Activated CD8-positive, alpha-beta memory T cell treated with anti-CD3 and anti-CD28 coated beads, Interleukin-2, amount 10 ng/mL, durations not matched to agents 7 days and 5 days (primary cell): ENCODE measurements at places on chromosomes 2 and 18. TPM values are rescaled to one million over a fixed set of nuclear protein-coding genes. Genes with fewer than 3 reads are reported as not detected.

DNA sequence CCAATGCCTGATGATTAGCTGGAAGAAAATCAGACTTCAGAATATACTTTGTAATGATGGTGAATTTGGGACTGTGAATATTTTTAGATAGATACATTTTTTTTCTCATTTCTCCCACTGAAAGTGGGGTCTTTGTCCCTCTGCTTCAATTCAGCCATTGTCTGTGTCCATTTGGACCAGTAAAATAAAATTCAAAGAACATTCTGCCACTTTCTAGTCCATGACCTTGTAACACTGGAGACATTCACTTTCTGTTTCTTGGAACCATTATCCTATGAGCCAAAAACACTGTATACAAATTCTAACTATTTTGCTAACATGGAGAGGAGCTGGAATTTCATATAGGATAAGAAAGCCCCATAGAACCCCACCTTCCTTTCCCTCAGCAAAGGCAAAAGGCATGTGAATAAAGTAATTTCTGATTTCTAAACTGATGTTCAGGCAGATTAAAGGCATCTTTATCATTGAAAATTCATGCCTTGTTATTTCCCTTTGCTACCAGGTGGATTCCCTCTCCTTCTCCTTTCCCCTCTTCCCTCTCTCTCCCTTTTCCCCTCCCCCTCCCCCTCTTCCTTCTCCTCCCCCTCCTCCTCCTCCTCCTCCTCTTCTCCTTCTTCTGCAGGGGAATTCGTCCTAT lies 2010.4 kb upstream of the LRRTM1 start:
- H3K4me3 ChIP-seq: no peak overlapping the region
- no peak overlapping the region for H3K27ac ChIP-seq
- H3K4me1 ChIP-seq: no peaks in the 10 kb centered on the region
- no peaks in the 10 kb centered on the region for H3K36me3 ChIP-seq
- DNase-seq: no peak
- H3K27me3 ChIP-seq: no peaks in the 10 kb centered on the region

DNA sequence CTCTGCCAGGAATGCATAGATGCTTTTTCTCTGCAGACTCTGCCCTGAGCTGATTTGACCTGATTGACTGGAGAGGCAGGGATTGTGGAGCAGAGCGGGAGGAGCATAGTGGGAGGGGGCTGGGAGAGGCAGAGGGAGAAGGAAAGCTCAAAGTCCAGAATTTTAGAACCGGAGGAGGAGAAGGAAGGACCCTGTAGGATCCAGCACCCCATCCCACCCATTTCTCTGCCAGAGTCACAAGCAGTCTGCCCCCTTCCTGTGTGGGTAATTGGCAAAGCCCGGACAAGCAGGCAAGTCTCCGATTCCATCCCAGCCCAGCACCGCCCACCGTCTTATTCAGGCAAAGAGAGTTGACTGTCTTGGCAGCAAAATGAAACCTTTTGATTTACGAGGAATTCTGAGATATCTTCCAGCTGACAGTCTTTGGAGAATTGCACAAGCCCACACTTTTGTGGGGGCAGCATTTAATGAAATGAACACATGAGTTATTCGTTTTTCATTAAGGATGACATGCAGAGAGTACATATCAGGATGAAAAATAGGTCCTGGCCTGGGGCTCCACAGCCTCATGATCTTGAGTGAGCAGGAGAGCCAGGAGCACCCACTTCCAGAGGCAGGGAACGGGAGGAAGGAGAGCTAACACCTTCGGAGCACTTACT lies 103.1 kb downstream of the MCFD2 start:
- H3K36me3 ChIP-seq: no peaks in the 10 kb centered on the region
- H3K4me3 ChIP-seq: no peak overlapping the region
- H3K27me3 ChIP-seq: peaks cover 35% of the 10 kb centered on the region
- no peak overlapping the region for H3K27ac ChIP-seq
- no peak for DNase-seq

GRCh38 chr2:221025398-221025797 lies 546.7 kb downstream of the EPHA4 start:
- no peaks in the 10 kb centered on the region for H3K36me3 ChIP-seq
- H3K27ac ChIP-seq: no peak overlapping the region
- no peaks in the 10 kb centered on the region for H3K27me3 ChIP-seq
- peaks cover 3% of the 10 kb centered on the region for H3K4me1 ChIP-seq

- no peaks in the 10 kb centered on the region for H3K36me3 ChIP-seq
- H3K27ac ChIP-seq: no peak overlapping the region
- no peak for DNase-seq
- no peaks in the 10 kb centered on the region for H3K27me3 ChIP-seq
- H3K4me3 ChIP-seq: no peak overlapping the region
These were observed 13.0 kb downstream of the IMPA2 start for GRCh38 chr18:11994336-11994702.

GRCh38 chr18:36047521-36047920 lies 19.8 kb downstream of the RPRD1A start:
- peaks cover 6% of the 10 kb centered on the region for H3K4me1 ChIP-seq
- DNase-seq: no peak
- no peaks in the 10 kb centered on the region for H3K27me3 ChIP-seq
- peaks cover 43% of the 10 kb centered on the region for H3K36me3 ChIP-seq
- no peak overlapping the region for H3K4me3 ChIP-seq

DNA sequence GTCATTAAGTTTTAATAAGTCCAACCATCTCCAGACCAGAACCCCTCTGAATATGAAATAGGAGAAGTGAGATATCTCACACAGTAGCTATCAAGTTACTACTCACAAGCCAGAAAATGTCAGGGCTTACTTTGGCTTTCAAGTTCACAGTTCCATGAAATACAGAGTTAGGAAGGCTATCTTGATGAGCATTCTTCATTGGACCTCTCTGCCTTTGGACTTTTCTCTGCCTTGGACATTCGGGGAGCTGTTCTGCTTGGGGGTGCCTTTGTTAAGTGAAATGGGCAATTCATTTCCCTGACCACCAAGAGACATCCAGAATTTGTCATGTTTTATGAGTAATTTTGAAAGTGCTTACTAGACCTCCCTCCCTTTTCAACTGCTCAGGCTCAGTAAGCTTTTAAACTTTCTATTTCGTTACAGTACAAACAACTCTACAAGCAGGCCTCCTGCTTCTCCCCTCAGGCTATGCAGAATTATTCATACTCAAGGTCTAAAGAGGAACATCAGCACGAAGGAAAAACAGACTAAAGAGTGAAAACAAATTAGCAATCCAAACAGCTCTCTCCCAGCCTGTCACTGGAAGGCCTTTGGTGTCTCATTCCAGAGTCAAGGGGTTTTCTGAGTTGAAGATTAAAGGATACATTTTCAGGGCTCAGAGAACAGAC lies 95.3 kb downstream of the MREG start:
- H3K27me3 ChIP-seq: peaks cover 27% of the 10 kb centered on the region
- H3K27ac ChIP-seq: peak overlapping the region; percentile 62
- peaks cover 44% of the 10 kb centered on the region for H3K4me1 ChIP-seq
- no peak overlapping the region for H3K4me3 ChIP-seq
- no peak for DNase-seq

- no peaks in the 10 kb centered on the region for H3K27me3 ChIP-seq
- no peak overlapping the region for H3K4me3 ChIP-seq
- no peak overlapping the region for H3K27ac ChIP-seq
- H3K36me3 ChIP-seq: no peaks in the 10 kb centered on the region
- no peaks in the 10 kb centered on the region for H3K4me1 ChIP-seq
These were observed 10.8 kb upstream of the NAB1 start for GRCh38 chr2:190637903-190638618.

DNA sequence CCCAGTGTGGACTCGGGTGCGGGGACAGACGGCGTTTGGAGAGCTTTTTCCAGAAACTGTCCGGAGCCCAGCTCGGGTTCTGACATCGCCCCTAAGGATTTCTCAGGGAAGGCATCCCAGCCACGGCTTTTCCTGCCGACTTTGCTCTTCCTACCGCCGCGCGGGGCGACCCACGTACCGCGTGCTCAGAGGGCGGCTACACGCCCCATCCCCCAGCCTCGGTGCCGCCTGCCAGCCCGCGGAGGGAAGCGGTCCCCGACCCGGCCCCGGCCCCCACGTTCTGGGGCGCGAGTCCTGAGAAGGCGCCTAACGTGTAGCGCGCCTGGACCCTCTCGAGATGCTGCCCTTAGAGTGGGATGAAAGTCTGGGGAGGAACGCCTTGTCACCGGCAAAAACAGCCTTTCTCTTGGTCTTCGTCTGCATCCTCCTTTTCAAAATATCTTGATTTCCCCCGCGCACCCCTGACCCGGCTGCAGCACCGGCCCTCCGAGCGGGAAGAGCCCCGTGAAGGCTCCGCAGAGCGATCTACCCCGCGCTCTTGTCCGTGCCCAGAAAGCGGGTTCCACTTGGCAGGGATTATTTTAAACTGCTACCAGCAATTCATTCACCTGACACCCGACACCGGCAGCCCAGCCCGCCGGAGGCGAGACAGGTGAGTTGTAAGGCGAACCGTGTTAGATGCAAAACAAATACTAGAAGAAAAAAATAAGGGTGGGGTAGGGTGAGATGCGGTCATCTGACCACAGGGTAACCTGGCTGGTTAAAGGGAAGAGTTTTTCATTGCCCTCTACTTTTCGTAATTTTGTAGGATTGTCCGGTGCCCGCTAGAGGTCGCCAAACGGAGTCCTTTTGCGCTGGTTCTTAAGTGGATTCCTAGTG lies 812 bp upstream of the KCNG3 start:
- H3K4me3 ChIP-seq: peak overlapping the region; percentile 72
- peaks cover 51% of the 10 kb centered on the region for H3K27me3 ChIP-seq
- peak; percentile 84 for DNase-seq
- peaks cover 11% of the 10 kb centered on the region for H3K4me1 ChIP-seq
- no peak overlapping the region for H3K27ac ChIP-seq

DNA sequence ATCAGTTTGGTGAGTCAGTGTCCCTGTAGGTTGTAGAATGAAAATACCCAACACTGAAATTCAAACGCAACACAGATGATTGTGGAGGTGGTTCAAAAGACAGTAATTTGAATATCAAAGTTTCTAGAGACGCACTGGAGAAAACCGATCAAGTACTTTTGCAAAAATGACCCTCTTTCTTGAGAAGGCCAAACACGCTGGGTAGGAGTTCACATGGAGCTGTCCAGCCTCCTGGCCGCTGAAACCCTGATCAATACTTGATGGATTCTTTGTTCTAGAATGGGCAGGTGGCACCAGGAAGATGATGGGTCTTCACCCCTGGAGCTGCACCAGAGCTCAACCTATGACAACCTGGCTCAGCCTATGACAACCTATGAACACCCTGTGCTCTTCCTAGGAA lies 39.7 kb upstream of the UBE2F start:
- peaks cover 2% of the 10 kb centered on the region for H3K36me3 ChIP-seq
- no peak for DNase-seq
- H3K27ac ChIP-seq: no peak overlapping the region
- H3K4me1 ChIP-seq: peaks cover 7% of the 10 kb centered on the region
- H3K4me3 ChIP-seq: no peak overlapping the region

- no peaks in the 10 kb centered on the region for H3K36me3 ChIP-seq
- H3K4me1 ChIP-seq: peaks cover 9% of the 10 kb centered on the region
- H3K4me3 ChIP-seq: no peak overlapping the region
- H3K27me3 ChIP-seq: peaks cover 33% of the 10 kb centered on the region
- no peak overlapping the region for H3K27ac ChIP-seq
These were observed 51.5 kb downstream of the KLHL29 start for GRCh38 chr2:23436346-23437098.

DNA sequence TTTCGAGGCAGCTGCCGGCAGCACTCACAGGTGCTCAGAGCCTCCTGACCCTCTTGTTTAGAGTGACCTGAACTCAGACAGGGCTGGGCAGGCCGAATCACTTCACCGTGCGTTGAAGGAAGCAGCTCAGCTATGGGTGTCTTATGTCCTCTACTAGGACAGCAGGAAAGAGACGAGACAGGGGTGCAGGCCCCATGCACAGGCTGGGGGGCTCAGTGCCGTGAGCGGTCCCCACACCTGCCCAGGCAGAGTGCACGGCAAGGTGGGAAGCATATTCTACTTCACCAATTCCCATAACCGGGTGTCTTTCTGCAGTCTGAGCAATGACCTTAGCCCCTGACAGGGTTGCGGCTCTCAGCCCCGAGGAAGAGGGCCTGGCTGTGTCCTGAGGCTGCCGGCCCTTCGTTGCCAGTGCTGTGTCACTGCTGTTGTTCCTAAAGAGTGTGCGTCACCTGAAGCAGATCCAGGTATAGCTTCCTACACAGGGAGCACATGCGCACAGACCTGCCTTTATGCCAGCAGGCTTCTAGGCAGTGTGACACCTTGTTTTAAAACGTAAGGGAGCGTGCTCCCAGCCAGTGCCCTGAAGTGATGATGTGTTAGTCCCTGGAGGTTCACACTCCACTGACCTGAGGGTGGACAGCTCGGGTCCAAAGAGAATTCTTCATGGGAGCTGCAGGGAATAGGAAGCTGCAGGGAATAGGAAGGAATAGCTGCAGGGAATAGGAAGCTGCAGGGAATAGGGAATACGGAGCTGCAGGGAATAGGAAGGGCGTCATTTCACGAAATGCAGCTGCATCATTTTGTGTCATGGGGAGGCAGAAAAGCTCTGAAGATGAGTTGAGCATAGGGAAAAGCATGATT lies 207.9 kb upstream of the SALL3 start:
- no peak overlapping the region for H3K27ac ChIP-seq
- H3K4me1 ChIP-seq: no peaks in the 10 kb centered on the region
- H3K4me3 ChIP-seq: no peak overlapping the region
- no peak for DNase-seq

- DNase-seq: no peak
- no peak overlapping the region for H3K4me3 ChIP-seq
- H3K4me1 ChIP-seq: peaks cover 41% of the 10 kb centered on the region
- no peak overlapping the region for H3K27ac ChIP-seq
These were observed 28.7 kb upstream of the EML4 start for GRCh38 chr2:42140496-42140895.

GRCh38 chr2:134917888-134918525 lies 615 bp upstream of the CCNT2 start:
- peaks cover 22% of the 10 kb centered on the region for H3K36me3 ChIP-seq
- H3K4me3 ChIP-seq: peak overlapping the region; percentile 94
- H3K4me1 ChIP-seq: peaks cover 26% of the 10 kb centered on the region
- H3K27ac ChIP-seq: peak overlapping the region; percentile 98

GRCh38 chr2:196334710-196335109 lies 163.3 kb upstream of the STK17B start:
- no peak overlapping the region for H3K27ac ChIP-seq
- H3K27me3 ChIP-seq: no peaks in the 10 kb centered on the region
- H3K36me3 ChIP-seq: no peaks in the 10 kb centered on the region
- H3K4me1 ChIP-seq: peaks cover 15% of the 10 kb centered on the region
- no peak for DNase-seq
- no peak overlapping the region for H3K4me3 ChIP-seq

LYPD6B gene
- total RNA-seq: not detected

IFT172 gene
- 15.7 TPM for total RNA-seq

DYNAP gene
- total RNA-seq: not detected

ADD2 gene
- 1.2 TPM for total RNA-seq

SH3RF3 gene
- total RNA-seq: 0.05 TPM

REG3G gene
- total RNA-seq: not detected

RNF103 gene
- 12.9 TPM for total RNA-seq
